Activated CD4-positive, alpha-beta memory T cell treated with anti-CD3 and anti-CD28 coated beads, Interleukin-2, amount 10 ng/mL, durations not matched to agents 7 days and 5 days (primary cell): ENCODE measurements at places on chromosomes 3 and 15. TPM values are rescaled to one million over a fixed set of nuclear protein-coding genes. Genes with fewer than 3 reads are reported as not detected.

The TEX55 gene
- total RNA-seq, result not detected

DNA sequence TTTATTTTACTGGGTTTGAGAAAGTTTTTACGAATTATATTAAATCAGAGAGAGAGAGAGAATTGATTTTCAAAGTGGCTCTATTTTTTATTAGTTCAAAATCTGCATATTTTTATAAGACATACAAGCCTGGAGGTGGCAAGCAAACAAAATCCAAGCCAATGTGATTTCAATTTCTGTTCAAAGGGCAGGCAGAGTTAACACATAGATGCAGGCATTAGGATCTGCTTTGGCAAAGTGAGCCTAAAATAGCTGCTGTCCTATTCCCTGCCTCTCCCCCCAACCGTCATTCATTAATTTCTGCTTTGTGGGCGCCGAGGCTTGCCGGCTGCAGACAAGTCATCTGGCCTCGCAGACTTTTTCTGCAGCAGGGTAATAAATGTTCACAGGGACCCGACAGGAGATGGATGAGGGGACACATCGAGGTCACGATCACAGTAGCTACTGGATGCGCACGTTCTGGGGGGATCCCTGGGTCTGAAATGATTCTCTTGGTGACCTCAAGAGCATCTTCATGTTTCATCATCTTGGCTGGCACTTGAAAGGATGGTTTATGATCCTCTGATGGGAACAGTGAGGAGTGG lies 123.9 kb upstream of the SLC6A11 start:
- no peaks in the 10 kb centered on the region for H3K36me3 ChIP-seq
- no peaks in the 10 kb centered on the region for H3K4me1 ChIP-seq
- no peak overlapping the region for H3K27ac ChIP-seq
- DNase-seq, result no peak
- no peak overlapping the region for H3K4me3 ChIP-seq

The CYP8B1 gene
- not detected for total RNA-seq

DNA sequence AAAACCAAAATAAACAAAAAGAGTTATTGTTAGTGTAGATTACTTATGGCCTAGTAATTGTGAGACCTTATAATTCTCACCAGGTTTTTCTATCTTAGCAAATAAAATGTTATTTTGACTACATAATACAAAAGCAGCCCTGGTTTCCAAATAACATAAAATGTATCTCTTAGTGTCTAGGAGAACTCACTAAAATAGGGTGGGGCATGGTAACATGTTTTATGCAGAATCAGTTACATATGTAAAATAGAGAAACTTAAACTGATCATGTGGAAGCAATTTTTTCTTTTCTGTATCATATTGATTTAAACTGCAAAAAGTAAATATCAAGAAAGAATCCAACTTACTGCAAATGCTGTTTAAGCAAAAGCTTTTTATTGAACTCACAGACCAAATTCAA lies 431.1 kb upstream of the ALCAM start:
- no peaks in the 10 kb centered on the region for H3K27me3 ChIP-seq
- no peak overlapping the region for H3K4me3 ChIP-seq
- no peaks in the 10 kb centered on the region for H3K4me1 ChIP-seq

The TUSC7 gene
- not detected for total RNA-seq
